ENCODE measurements at places on chromosomes 11 and 22.

GRCh38 chr22:50143096-50143495, 27.4 kb upstream of the PANX2 start:
- DNase-seq: no peak

- DNase-seq: no peak
Observed at GRCh38 chr11:27894552-27894951, 194.3 kb upstream of the BDNF start.

GRCh38 chr11:102632026-102632425, 6.9 kb upstream of the MMP20 start:
- DNase-seq: no peak

GRCh38 chr11:69273571-69273970, 20.4 kb upstream of the MYEOV start:
- DNase-seq: no peak

DNA sequence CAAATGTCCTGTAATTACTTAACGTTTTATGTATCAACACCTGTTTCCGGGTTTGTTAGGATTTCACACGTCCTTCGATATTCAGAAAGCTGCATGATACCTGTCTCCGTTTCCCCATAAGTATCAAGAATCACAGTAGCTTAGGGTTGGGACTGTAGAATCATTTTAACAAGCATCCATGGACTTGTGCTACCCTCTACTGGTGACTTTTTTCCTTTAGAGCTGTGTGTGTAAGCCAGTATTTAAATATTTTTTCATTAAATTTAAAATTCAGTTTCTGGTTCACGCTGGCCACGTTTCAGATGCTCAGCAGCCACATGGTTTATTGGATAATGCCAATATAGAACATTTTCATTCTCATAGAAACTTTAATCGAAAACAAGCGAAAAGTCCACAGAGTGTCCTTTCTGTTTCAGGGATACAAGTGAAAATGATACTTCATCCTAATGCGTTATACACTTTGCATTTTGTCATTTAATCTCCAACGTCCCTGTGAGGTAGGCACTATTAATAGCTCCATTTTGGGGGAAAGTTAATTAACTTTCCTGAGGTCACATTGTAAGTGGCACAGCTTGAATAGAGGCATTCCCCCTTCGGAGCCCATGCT, 61.5 kb upstream of the SLC25A18 start:
- peak; percentile 24 for DNase-seq

DNA sequence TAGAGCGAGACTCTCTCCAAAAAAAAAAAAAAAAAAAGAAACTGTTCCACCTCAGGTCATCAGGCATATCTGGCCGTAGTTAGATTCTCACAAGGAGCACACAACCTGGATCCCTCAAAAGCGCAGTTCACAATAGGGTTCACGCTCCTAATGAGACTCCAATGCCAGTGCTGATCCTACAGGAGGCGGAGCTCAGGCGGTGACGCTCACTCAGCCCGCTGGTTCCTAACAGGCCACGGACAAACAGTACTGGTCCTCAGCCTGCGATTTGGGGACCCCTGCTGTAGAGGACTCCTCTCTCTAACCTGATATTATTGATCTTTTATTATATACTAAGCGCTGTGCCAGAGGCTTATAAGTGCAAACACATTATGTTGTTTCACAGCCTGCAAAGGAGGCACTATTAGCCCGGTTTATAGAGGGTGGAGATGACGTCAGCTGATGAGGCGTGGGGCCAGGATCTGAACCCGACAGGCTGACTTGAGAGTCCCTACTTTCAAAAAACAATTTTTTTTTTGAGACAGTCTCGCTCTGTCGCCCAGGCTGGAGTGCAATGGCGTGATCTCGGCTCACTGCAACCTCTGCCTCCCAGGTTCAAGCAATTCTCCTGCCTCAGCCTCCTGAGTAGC, 4.9 kb upstream of the MAFF start:
- DNase-seq: no peak

DNA sequence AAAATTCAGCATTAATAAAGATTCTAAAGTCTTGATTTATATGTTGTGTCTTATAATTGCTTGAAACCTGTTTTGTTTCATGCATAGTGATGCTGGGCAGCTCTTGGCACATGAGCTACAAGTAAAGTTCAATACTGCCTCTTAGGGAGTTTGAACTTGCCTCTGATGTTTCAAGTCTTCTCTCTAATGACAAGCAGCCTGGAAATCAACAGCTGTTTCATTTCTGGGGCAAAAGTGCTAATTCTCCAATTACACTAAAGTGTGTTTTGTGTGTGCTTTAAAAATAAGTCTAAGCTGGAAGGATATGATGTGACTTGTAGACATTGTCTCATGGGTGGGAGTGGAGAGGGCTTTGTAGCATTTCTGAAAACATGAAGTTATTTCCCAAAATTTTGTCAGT, 23.7 kb upstream of the SESN3 start:
- no peak for DNase-seq

GRCh38 chr11:72308226-72309073, 64.5 kb upstream of the PHOX2A start:
- no peak for DNase-seq

- no peak for DNase-seq
Observed at GRCh38 chr22:19430890-19431541, 517 bp downstream of the HIRA start.

DNA sequence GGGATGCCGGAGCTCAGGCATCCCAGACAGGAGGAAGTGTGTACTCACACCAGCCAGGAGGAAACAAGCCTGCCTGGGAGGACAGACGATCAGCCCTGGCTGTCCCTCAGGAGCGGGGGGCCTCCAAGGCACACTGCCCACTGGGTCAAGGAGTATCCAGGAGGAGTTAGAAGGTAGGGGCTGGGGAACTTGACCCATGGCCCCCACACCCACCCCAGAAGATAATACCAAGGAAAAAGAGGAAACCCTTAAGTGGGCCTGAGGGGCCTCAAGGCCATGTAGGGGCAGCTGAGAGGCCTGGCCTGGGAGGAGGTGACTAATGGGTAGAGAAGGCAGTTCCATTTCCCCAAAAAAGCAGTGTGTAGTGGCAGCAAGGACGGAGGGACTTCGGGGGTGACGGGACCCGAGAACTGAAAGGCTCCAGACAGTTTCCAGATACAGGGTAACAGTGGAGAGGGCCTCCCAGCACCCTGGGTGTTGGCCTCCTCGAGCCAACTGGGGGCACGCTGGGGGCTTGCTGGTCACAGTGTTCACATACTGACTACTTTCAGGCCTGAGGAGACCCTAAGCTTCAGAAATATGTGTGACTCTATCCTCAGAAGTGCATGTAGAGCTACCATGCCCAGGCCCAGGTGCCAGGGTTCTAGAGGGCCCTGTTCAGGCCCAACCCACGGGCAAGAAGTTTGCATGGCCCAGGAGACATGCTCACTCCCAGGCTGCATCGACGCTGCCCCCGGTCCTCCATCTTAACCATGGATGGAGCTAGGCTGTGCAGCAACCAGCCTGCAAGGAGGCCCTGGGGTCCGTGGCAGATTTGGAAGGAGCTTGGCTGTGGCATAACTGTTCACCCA, 75.7 kb upstream of the PITPNB start:
- DNase-seq: no peak

GRCh38 chr11:8297781-8298440, 34.2 kb upstream of the LMO1 start:
- DNase-seq: no peak

DNA sequence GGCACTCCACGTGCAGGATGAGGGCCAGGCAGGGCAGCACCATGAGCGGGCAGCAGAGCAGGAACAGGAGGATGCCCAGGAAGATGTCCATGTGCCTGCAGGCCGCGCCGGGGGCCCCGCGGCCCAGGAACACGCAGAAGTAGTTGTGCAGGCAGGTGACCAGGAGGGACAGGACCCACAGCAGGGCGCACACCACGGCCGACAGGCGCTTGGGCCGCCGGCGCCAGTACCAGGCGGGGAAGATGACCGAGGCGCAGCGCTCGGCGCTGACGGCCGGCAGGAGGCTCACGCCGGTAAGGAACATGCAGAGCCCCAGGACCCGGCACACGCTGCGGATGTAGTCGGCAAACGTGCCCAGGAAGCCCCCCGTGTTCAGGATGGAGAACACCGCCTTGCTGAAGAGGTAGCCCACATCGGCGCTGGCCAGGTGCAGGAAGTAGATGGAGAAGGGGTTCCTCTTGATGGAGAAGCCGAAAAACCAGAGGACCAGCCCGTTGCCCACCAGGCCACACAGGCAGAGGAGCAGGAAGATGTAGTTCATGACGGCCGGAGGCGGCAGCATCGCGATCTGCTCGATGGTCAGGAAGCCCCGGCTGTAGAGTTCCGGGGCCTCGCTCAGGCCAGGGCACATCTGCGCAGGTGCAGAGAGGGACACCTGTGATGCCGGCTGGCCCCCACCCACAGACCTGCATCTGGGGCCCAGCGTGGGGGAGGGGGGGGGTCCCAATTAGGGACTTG, 7.2 kb downstream of the MRGPRF start:
- no peak for DNase-seq

DNA sequence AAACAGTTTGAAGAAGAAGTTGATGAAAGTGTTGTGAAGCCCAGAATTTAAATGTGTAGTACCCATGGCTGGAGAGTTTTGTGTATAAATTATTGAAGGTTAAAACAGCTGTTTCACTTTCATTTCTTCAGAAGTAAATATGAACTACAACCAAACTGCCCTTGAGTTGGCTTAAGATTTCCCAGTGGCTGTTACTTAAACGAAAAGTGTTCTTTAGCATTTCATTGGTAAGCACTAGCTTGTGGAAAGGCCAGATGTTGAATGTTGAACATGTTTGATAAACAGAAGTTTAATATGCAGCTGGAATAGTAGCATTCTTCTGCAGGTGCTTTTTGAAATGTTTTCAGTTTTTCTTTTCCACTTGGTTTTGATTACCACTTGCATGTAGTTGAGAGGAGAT, 83.2 kb upstream of the TNRC6B start:
- no peak for DNase-seq

- no peak for DNase-seq
Observed at GRCh38 chr11:68847395-68847794, 5.7 kb upstream of the CPT1A start.

DNA sequence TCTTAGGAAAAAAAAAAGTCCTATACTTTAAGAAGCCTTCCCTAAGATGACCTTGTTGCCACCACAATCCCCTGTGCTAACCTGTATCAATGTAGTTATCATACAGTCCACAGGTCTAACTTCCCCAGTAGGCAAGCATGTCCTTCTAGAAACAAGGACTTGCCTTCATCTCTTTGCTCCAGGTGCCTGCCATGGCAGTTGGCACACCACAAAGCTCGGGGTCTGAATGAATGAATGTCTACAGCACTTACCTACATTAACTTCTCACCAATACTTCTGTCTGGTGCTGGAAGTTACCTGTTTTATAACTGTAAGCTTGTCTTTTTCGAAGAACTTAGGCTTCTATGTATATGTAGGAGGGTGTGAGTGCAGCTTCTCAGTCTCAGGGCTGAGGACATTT, 23.4 kb downstream of the CLPB start:
- no peak for DNase-seq

DNA sequence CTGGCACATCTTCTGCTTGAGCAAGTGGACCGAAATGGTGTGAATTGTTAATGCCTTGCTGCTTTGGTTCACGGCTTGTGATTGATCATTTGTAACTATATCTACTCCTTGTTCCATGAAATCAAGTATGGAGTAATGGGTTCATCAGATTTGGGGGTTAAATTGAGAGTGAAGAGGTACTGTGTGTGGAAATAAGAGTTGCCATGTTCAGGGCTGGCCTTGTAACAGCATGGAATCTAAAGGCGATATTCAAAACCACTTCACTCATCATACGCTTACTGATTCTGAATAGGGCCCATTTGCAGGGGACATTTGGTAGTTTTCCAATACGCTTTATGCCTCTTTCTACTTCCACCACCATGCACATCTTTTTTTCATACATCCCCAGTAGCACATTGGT, 122.2 kb downstream of the DCDC1 start:
- DNase-seq: no peak

GRCh38 chr22:36528341-36528740, 625 bp downstream of the EIF3D start:
- DNase-seq: no peak

DNA sequence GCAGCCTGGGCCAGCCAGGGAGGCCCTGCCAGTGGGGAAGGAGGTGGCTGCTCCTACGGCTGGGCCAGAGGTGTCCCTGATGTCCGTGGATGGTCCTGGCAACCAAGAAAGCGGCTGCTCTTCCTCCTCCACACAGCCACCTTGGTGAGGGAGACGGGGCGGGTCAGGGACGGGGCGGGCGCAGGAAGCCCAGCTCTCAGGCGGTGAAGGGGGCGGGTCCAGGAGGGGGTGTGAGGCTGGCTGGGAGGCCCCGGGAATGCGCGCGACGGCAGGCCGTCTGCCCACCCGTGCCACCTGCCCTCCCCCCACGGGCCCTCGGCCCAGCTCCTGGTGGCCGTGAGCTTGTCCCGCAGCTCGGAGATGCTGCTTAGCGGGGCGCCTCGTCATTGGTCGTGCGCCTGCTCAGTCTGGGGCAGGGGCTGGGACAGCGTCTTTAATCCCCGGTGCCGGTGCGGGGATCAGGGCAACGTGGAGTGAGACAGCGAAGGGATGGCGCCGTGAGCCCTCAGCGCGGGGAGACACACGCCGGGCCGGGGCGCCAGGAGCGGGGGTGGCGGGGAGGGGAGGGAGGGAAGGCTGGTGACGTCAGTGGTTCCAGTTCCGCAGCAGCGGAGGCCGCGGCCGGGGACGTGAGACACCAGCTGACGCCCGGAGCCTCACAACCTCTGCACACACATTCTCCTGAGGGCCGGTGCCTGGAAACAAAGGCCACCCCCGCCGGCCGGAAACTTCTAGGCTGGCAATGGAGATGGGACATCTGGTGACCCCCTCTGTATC, 6.7 kb upstream of the BRSK2 start:
- DNase-seq: peak; percentile 73

- no peak for DNase-seq
Observed at GRCh38 chr11:18452927-18453326, 2.7 kb upstream of the LDHAL6A start.

DNA sequence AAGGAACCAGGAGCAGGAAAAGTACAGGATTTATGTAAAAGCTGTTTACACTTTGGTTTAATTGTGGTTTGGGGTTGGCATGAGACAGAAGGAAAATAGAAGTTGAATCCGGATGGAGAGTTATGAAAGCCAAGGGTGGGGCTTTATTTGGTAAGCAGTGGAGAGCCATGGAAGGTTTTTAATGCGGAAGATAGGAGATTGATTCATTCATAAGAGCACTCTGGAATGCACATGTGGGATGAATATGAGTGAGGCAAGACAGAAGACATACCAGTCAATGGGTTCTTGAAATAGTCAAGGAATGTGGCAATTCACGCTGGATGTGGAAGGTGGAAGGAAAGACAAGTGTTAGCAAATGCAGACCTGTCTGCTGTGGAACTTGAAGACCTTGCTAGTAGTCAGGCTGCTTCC, 9.3 kb upstream of the GLB1L3 start:
- no peak for DNase-seq

DNA sequence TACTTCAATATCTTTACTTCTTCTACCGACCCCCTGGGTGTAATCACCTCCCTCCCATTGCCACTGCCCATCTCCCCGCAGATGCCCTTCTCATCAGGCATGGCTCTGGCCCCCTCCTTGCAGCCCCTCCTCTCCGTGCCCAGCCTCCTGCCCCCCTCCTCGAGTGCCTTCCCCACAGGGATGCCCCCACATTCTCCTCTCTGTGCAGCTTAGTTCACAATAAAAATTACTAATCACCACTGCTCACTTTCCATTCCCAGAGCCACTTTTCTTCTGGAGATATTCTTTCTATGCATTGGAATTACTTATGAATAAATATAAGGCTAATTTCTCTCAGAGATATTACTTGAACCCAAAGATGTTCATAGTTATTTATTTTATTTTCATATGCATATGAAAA, 22.1 kb downstream of the IFITM10 start:
- DNase-seq: no peak

Measured in stimulated activated CD4-positive, alpha-beta T cell treated with anti-CD3 and anti-CD28 coated beads, Interleukin-2, amount 100 ng/mL, for 48 hours (primary cell).